Upper lobe of left lung (tissue), 6 donors: ENCODE measurements at places on chromosomes 5 and 9. TPM values are rescaled to one million over a fixed set of nuclear protein-coding genes. Genes with fewer than 3 reads are reported as not detected.

GRCh38 chr5:2550509-2550908 lies 201.0 kb downstream of the IRX2 start:
- DNase-seq: no peak

Gene GRHPR
- total RNA-seq: 71.1 TPM

- no peak for DNase-seq
These were observed 20.7 kb upstream of the LPCAT1 start for GRCh38 chr5:1544294-1544961.

Gene BSPRY
- total RNA-seq: 21.1 TPM

GRCh38 chr9:108041551-108041950 lies 552.0 kb upstream of the KLF4 start:
- DNase-seq: no peak

DNA sequence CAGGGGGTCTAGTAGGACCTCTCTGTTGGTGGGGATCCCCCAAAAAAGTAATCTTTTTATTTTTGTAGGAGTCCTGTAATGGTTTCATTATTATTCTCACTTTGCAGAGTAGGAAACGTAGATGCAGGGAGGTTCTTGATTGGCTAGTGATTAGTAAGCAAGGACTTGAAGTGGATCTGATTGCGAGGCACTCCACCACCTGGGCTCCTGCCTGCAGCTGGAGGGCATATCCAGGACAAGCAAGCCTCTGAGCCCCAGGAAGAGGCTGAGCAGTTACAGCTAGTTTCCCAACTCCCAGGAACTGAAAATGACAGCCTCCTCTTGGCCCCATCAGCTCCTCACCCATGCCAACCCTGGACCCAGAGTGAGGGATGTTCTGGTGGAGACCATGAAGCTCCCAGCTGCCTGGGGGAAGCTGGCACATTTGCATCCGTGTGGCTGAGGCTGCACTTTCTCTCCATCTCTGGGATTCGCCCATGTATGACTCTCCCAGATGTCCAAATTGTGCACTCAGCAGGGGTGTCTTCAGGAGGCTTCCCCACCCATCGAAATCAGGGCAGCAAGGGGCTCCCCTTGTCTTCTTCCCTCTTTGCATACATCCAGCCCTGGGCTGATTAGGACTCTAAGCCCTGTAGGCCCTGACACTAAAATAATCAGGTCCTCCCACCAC lies 10.2 kb downstream of the KCNIP1 start:
- DNase-seq: no peak

DNA sequence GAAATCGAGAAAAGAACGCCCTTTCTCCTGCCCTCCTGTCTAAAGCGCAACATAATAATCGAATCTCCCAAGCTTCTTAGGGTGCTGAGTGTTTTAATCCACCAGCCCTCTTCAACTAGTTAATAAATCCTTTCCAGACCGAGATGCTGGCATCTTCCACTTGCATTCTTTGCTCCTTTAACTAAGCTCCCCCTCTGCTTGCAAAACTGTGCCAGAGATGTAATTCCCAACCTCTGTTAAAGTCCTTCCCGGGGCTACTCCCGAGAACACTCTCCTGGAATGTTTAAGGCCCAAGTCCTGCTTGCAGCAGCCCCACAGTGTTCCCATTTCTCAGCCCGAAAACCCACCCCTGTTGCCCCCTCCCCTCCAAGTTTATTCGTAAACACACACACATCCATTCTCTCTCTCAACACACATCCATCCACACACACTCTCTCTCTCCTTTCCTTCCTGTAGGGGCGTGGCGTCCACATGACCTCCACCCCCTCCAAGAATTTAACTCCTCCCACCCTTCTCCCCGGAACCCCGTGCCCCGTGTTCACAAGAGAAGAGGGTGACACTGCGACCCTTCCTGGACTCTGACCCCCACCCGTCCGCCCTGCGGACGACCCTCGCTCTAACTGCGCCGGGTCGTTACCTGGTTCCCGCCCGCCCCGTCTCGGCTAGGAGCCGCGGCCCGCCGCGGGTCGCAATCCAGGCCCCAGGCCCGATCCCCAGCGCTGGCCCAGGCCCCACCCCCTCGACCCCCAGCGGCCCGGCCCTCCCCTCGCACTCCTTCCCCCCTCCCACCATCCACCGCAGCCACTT lies 7.0 kb upstream of the MGAT1 start:
- DNase-seq: peak; percentile 96

Gene AUH
- 19.3 TPM for total RNA-seq

Gene TERT
- not detected for total RNA-seq

DNA sequence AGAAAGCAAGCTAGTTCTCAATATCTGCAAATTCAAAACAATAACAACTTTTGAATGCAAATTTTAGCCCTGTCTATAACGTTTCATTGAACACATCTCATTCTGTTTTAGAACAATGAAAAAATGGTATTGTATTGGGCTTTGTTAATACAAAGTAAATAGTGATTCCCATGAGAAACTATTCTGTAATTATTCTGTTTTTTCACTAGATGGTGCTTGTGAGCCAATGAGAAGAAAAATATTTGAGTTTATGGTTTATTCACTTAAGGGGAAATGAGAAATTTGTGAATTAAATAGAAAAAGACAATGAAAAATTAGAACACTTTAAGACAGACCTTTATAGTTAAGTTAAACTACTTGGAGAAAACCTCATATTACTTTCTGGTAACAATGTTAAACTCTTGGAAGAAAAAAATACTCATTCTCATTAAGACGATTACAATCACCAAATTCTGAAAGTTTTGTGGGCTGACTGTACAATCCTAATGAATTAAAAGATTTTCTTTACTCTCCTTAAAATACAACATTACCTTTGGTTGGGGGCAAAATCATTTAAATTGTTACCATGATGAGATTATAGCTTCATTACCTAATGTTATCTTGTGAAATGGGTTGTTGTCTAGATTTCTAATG lies 127.0 kb downstream of the NNT start:
- no peak for DNase-seq

- peak; percentile 78 for DNase-seq
These were observed at the start of gene SV2C for GRCh38 chr5:76082772-76083554. TSS of gene SV2C (plus strand) at chr5:76083383. CDS start at chr5:76131751, 48,368 bp downstream.

Gene KIAA1958
- total RNA-seq: 11.9 TPM

Gene FOXD4L3
- not detected for total RNA-seq

DNA sequence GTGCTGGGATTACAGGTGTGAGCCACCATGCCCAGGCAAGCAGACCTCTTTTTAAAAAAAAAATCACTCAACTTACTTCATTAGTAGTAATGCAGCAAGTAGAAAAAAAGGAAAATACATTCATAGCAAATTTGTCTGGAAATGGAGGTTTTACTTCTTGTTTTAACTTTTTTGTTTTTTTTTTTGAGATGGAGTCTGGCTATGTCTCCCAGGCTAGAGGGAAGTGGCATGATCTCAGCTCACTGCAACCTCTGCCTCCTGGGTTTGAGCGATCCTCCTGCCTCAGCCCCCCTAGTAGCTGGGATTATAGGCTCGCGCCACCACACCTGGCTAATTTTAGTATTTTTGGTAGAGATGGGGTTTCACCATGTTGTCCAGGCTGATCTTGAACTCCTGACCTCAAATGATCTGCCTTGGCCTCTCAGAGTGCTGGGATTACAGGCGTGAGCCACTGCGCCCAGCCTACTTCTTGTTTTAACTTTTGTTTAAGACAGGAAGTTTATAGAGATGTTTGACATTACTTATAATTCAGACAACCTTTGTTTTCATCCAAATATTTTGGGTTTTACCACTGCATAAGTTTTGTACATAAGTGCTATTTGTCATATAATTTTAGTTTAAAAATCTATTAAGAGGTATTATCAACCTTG lies 26.5 kb downstream of the UBE2R2 start:
- no peak for DNase-seq

DNA sequence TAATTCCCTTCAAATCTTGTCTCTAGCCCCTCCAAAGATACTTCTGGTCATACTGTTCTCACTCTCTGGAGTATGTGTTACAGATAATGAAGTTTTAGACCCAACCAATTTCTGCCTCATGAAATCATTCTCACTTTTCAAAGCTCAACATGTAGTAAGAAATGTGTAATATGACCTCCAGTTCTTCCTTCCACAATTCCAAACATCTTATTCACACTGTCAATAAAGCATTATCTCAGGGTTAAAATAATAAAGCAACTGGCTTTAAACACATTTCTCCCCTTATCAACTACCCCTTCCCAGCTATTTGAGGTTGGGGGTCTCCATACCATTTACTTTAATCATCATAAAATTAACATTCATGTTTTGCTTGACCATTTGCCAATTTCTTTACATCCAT lies 654.1 kb downstream of the RAB3C start:
- no peak for DNase-seq

- peak; percentile 32 for DNase-seq
These were observed 147.1 kb upstream of the SLC12A2 start for GRCh38 chr5:127936439-127936972.

- peak; percentile 71 for DNase-seq
These were observed 151.6 kb upstream of the PHYKPL start for GRCh38 chr5:178383919-178384815.

- DNase-seq: no peak
These were observed 10.4 kb downstream of the ZNF618 start for GRCh38 chr9:113886466-113886865.

Gene KIF3A
- total RNA-seq: 13.1 TPM

GRCh38 chr5:142246258-142246657 lies 78.6 kb downstream of the SPRY4 start:
- no peak for DNase-seq

GRCh38 chr5:85591311-85591710 lies 1026.4 kb upstream of the COX7C start:
- DNase-seq: no peak

- DNase-seq: no peak
These were observed 50.5 kb downstream of the HACD4 start for GRCh38 chr9:20980832-20981455.

GRCh38 chr5:149002761-149003689 lies 59.8 kb downstream of the SH3TC2 start:
- DNase-seq: no peak

DNA sequence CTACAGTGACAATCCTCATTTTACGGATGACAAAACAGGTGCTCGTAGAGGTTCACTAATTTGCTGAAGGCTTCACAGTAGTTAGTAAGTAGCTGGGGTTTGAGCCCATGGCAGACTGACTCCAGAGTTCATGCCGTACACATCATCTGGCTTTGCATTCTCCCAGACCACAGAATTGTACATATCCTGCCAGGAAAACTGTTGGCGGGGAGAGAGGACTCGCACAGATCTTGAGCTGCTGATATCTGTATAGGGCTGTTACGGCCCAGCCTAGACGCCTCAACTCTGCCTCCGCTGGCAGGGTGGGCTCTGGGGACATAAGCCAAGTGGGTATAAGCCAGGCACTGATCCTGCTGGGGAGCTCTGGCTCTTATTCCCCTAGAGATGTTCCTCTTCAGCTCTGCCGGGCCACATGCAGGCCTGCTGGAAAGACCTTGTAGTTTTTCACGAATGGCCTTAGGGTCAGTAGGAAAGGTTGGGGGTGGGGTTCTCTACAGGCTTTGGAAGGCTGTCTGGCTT lies 16.3 kb downstream of the LARP1 start:
- no peak for DNase-seq

Gene EQTN
- total RNA-seq: 0.40 TPM

Gene PCDHAC2
- 5.4 TPM for total RNA-seq

- DNase-seq: no peak
These were observed 2.7 kb upstream of the IRF1 start for GRCh38 chr5:132493241-132493640.

Gene CDH10
- not detected for total RNA-seq

- DNase-seq: no peak
These were observed 11.1 kb upstream of the ESM1 start for GRCh38 chr5:54996466-54996865.

DNA sequence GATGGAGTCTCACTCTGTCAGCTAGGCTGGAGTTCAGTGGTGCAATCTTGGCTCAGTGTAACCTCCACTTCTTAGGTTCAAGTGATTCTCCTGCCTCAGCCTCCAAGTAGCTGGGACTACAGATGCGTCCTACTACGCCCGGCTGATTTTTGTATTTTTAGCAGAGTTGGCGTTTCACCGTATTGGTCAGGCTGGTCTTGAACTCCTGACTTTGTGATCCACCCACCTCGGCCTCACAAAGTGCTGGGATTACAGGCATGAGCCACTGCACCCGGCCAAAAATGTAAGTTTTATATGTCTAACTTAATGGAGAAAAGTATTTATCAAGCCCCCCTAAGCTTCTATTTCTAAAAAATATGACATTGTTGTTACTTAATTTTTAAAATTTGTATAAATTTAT lies 98.2 kb upstream of the RIOK2 start:
- DNase-seq: no peak

DNA sequence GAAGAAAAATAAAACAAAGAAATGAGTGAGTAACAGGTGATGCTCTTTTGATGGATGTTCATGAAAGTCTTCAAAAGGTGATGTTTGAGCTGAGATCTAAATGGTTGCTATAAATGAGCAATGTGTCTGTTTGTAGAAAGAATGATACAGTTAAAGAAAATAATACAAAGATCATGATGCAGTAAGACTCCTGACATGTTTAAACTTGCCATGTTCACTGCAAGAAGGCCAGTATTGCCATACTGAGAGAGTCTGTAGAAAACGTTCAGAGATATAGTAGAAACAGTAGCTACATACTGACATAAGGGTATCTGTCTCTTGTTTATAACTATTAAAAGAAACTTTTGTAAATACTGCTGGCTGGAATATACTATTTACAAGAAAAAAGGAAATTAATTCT lies 1609.2 kb upstream of the ACO1 start:
- DNase-seq: no peak

- DNase-seq: no peak
These were observed 9.5 kb downstream of the TOR4A start for GRCh38 chr9:137286975-137287383.

DNA sequence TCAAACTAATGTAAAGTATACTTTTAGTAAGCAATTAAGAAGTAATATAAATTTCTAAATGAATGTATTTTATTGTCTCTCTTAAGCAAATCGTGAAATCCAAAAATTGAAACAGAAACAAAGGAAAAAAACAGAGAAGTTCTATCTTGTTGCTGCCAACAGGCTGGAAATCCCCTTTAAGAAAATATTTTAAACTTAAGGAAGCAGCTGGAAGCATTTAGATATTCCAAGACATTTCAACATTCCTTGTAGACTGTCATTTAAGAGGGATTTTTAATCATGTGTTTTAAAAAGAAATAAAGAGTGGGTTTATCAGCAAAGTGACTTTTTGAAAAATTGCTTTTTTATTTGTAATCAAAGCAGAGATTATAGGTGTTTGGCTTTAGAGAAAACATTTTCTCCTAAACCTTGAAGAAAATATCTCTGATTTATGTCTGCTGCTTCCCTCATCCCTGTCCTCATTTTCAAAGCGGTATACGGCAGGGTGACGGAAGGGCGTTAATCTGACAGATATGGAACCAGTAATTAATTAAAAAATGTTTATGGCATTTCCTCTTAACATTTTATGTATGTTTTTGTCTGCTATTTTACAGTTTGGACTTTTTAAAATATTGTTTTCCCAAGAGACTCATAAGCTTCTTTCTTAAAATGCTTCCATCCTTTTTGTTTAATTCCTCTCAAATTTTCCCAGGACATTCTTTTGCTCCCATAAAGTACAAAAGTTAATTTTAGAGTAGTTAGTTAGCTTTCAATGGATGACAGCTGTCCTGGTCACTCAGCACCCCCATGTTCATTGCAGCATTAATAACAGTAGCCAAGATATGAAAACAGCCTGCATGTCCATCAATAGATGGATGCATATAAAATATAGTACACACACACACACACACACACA lies 245.6 kb downstream of the LURAP1L start:
- no peak for DNase-seq

GRCh38 chr9:96222132-96222531 lies 79.8 kb downstream of the HSD17B3 start:
- no peak for DNase-seq
